ENCODE measurements at places on chromosomes 4 and X. TPM values are rescaled to one million over a fixed set of nuclear protein-coding genes. Genes with fewer than 3 reads are reported as not detected.

CPZ gene
- not detected for polyA plus RNA-seq

GRCh38 chrX:94635003-94635402 lies 961.0 kb downstream of the FAM133A start:
- no peak overlapping the region for H3K27ac ChIP-seq
- no peaks in the 10 kb centered on the region for H3K4me1 ChIP-seq
- H3K36me3 ChIP-seq: no peaks in the 10 kb centered on the region

DNA sequence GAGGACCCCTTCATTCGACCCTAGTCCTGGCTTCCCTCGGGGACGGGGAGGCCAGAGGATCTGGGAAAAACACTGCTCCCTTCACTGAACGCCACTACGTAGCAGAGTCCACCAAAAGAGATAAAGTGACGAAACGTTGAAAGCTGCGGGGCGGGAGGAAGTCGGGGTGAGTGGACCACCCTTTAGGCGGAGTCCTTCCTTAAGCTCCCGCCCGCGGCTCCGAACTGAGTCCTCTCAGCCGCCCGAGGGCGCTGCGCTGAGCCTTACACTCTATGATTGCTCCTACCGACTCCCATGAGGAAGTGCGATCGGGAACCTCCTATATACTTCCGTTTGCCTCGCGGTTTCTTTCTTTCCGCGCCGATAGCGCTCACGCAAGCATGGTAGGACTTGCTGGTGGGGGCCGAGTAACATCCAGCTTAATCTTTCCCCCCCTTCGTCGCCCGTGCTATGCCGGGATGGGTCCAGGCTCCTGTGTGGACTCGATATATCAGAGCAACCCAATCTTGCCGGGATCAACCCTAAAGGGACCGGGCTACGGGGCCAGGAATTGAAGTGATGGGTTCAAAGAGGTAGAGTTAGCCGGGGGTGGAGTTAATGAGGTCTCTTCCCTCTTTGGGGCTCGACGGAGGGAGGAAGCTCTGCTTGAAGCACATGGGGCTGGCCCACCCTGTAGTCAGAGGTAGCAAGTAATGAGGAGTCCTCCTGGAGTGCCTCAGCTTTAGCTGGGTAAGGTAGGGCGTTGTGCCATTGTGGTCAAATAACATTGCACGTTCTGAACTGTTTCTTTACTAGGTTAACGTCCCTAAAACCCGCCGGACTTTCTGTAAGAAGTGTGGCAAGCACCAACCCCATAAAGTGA lies at the start of gene RPL36A:
RPL36A (plus strand) TSS at position 348 of the 862 bp plus-strand sequence; CDS start at position 381, 33 bp downstream.
- H3K36me3 ChIP-seq: peaks cover 14% of the 10 kb centered on the region
- DNase-seq: peak; percentile 89
- H3K27me3 ChIP-seq: no peaks in the 10 kb centered on the region
- H3K4me1 ChIP-seq: peaks cover 22% of the 10 kb centered on the region
- H3K4me3 ChIP-seq: peak within 1 kb of the TSS; percentile 66
- peak within 1 kb of the TSS; percentile 85 for H3K27ac ChIP-seq

DNA sequence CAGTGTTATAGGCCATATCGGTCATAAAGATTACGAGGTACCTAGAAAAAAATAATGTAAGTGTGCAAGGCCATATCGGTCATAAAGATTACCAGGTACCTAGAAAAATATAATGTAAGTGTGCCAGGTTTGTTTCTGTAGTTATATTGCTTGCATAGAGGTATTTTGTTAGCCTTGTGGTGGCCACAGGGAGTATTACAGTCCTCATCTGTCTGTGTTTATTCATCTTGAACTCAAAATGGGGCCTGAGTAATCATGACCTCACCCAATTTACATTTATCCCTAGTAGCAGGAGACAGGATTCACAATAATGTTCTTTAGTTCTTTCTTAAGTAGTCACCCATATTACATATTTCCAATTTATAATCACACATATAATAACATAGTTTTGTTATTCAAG lies 459.7 kb downstream of the MID1IP1 start:
- no peak overlapping the region for H3K27ac ChIP-seq
- no peaks in the 10 kb centered on the region for H3K27me3 ChIP-seq
- DNase-seq: no peak
- H3K36me3 ChIP-seq: no peaks in the 10 kb centered on the region
- no peak overlapping the region for H3K4me3 ChIP-seq
